ENCODE measurements at places on chromosomes 6 and 20.

DNA sequence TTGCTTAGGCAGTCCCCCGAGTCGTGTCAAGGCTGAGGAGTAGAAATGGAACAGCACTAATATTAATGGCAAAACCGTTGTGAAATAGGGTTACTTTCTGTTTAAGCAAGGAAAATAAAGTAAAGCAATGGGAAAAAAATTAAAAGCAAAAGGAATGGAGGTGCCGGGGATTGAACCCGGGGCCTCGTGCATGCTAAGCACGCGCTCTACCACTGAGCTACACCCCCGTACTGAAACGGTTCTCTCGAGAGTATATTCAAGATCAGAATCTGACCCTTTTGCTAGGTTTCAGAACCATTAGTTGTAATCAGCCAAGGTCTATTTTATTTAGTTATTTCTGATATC is 85.5 kb downstream of the TRIM27 start:
- DNase-seq: peak; percentile 76

DNA sequence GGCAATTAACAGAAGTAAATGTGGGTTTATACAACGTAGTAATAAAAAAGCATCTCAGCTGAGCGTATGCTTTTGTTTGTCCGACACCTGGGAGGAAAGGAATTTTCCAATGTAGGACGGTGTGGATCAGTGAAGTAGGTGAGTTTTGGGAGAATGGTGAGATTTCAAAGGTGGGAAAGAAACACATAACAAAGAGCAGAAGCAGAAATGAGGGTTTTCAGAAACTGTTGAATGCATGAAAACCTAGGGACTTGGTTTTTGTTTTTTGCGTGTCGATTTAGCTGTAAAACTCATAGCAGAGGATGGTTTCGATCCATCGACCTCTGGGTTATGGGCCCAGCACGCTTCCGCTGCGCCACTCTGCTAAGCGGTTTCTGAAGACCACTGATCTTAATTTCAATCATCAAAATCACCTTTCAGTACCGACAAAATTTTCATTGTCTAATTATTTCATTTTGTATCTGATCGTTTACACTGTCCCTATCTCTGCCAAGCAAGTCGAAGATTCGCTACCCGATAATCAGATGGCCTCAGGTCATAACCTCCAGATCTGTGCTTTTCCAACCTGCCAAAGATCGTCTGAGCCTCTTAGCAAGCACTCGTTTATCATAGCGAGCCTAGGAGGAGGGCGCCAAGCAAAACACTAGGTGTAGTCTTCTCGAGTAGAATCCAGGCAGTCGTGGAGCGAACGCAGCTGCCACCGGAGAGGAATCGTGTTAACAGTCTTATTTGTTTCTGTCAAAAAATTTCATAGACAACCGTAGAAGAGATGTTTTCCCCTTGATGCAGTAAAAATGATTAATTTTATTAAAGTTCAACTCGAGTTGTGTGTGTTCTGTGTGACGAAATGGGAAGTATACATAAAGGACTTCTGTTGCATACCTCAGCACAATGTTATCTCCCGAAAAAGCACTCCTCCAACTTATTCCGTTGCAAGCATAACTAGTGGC is 20.9 kb upstream of the POM121L2 start:
- DNase-seq: no peak

- no peak for DNase-seq
Measured at GRCh38 chr6:150738092-150738629, 127.3 kb upstream of the MTHFD1L start.

DNA sequence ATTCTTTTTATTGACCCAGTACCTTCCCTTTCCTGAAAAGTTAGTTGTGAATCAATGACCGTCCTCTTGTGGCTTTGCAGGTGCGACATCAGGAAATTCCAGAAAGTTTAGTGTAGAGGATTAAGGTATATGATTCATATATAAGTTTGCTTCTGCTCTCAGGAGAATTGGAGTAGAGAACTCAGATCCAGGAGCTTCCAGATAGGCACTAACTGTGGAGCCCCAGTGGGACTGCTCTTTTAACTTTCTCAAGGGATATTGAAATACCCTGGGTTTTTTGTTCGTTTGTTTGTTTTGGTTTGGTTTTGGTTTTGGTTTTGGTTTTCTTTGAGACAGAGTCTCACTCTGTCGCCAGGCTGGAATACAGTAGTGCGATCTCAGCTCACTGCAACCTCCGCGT is 9.5 kb downstream of the TAAR2 start:
- no peak for DNase-seq
